ENCODE measurements at places on chromosomes 6 and 20. TPM values are rescaled to one million over a fixed set of nuclear protein-coding genes. Genes with fewer than 3 reads are reported as not detected.

DNA sequence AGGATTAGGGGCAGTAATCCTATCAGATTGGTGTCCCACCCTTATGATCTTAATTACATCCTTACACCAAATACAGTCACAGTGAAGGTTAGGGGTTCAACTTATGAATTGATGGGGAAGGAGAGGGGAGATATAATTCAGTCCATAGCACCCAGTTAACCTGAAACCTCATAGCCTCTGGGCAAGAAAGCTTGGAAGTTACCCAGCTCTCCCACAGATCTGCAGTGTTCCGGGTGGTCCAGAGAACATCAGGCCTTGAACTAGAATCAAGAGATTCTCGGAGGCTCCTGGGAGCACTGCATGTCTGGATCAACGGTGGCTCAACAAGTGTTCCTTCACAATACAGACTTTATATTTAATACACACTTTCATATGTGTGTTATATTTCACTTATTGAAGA is 392.6 kb upstream of the MARCKS start:
- no peak for DNase-seq

GRCh38 chr20:45887346-45887715 is at the start of gene SPATA25:
Gene SPATA25 (minus strand): TSS chr20:45887622. CDS start chr20:45887590, 32 bp downstream.
- no peak for DNase-seq

DNA sequence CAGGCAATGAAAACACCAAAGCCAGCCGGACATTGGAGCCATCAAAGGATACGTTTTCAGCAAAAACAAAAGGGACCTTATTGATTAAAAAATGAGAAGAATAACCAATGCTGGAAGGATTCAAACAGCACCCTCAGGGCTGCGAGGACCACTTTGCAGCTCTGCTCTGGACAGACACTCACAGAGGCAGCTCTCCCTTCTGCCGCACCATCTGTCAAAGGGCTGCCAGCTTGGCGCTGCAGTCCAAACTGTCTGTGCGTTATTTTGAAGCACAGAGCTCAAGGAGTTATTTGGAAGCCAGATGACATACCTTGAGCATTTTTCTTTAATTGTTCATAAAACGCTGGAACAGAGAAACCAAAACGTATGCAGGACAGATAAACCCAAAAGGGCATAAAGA is 85.2 kb downstream of the KIF16B start:
- no peak for DNase-seq

GRCh38 chr6:150711584-150712504 is 112.2 kb downstream of the PLEKHG1 start:
- DNase-seq = no peak

DNA sequence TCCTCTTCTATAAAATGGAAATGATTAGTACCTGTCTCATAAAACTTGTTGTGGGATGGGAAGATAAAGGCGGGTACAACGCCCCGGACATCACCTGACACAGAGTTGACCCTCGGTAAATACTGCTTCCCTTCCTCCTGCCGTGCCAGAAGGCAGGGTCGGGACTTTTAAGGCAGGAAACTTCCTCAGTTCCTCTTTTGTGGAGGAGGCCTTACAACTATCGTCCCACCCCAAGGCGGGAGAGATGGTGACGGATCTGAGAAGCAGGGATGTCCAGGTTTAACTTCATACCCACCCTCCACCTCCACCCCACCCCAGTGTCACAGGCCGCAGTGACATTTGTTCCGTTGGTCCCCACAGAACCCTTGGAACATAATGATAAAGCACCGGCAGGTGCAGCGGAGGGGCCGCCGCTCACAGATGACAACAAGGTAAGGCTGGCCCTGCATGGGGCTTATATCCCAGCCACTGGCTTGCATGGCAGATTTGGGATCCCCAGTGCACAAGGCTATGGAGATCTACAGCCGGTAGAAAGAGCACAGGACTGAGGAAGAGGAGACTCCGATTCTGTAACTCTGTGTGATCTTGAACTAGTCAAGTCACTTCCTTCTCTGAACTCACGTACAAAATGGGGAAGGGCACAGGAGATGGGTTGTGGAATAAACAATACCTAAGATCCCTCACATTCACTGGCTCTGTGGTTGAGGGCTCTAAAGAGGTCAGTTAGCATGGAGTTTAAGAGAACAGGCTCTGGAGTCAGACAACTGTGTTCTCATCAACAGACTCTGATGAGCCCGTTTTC is 764 bp downstream of the DNTTIP1 start:
- DNase-seq = peak; percentile 12

GRCh38 chr6:13589801-13590200 is 15.4 kb downstream of the SIRT5 start:
- DNase-seq = no peak

- DNase-seq = no peak
These were observed 653 bp downstream of the FRMD1 start for GRCh38 chr6:168078175-168078942.

DNA sequence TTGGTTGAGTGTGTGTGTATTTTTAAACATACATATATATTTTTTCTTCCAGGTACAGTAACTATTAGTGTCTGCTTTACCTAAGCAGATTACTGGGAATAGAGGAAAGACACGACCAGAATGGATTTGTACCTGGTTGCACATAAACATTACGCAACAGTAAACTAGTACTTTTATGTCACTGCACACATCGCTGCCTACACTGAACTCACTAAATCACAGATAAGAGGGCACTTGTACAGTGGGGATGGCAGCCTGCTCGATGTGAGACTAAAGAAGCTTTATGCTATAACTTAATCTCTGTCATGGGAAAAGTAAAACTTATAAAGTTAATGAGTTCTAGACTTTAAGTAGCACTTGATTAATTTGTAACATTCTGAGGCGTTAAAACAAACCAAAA is 89.5 kb upstream of the SIM1 start:
- no peak for DNase-seq

GRCh38 chr6:149941583-149942460 is at the start of gene ULBP2:
Gene ULBP2 (plus strand): TSS chr6:149942014. CDS start chr6:149942073, 59 bp downstream.
- peak; percentile 91 for DNase-seq

GRCh38 chr6:107600936-107601335 is 111.0 kb downstream of the SOBP start:
- DNase-seq = no peak

- DNase-seq = peak; percentile 38
These were observed 103.8 kb downstream of the RNASET2 start for GRCh38 chr6:166852451-166852975.

DNA sequence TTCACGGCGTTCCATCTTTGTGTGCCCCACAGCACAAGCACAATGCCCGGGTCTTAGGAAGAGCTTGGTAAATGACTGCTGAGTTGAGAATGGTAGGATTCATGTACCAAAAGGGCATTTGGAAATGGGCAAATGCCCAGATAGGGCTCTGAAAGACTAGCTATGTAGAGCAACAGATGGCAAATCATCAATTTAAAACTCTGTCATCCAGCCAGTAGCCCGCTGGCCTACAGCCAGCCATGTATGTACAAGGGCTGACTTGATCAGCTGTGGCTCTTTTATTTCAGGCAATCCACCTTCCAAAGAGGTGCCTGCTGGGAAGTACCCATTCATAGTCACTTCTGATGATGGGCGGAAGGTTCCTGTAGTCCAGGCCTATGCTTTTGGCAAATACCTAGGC is 35.1 kb downstream of the NT5E start:
- no peak for DNase-seq

DNA sequence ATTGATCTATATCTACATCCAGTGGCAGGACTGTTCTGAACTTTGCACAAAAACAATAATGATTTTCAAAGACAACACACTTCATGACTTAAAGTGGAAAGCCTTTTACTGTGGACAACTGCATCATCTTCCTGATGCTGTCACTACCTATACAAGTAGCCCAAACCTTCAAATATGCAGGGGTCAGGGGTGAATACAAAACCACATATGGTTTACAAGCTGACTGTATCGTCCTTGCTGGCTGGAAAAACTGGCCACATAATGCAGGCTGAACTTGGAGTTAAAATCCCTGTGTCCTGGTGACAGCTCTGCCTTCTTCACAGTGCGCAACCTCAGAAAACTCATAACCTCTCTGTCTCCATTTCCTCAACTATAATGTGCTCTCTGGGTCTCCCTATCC is 128.9 kb downstream of the GMDS start:
- DNase-seq = no peak

GRCh38 chr20:34546751-34547181 is 11.8 kb upstream of the MAP1LC3A start:
- no peak for DNase-seq

- no peak for DNase-seq
These were observed 8.3 kb downstream of the MYL9 start for GRCh38 chr20:36549628-36549941.

DNA sequence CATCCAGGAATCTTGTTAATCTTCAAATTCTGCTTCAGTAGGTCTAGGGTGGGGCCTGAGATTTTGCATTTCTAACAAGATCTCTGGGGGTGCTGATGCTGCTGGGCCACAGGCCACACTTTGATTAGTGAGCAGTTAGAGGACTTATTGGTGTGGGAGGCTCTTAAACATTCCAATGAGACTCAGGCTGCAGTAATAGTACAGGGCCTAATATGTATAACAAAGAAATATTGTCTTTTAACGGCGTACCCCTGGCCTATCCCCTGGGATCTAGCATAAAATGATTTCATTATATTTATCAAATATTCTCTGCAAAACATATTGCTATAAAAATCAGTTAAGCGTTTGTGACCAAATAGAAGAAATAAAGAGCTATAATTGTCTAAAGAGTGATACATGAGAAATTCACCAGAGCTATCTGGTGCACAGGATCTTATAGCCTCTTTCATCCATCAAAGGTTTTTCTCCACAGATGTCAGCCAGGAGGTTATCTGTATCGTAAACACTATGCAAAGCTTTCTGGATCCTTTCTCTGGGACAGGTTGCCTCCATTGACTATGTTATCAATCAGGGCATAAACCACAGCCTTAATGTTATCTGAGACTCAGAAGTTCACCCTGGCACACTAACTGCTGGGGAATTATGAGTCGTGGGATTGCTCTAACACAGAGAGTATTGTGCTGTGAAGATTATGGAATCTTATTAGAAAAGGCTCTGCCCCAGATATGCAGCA is 488.5 kb upstream of the MAP3K7 start:
- no peak for DNase-seq

DNA sequence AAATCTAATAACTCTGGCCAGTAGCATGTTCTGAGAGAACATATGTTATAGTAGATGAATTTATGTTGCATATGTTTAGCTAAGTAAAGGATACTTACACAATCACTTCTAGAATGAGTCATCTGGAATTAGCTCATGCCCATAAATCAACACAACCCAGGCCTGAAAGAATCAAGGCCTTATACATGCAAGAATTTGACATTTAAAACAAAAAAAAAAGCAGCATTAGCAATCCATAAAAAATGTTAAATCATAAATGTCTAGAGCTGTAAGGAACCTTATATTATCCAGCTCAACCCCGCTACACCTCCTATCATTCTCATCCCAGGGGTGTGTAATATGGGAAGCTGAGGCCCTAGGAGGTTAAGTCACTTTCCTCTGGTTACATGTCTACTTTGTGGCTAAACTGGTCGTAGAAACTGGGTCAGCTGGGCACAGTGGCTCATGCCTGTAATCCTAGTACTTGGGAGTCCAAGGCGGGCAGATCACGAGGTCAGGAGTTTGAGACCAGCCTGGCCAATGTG is 105.2 kb upstream of the CARMIL1 start:
- no peak for DNase-seq

- DNase-seq = no peak
These were observed 480.2 kb upstream of the CHD6 start for GRCh38 chr20:42098418-42098817.

GRCh38 chr6:46129291-46129628 is 529 bp upstream of the ENPP4 start:
- no peak for DNase-seq

DNA sequence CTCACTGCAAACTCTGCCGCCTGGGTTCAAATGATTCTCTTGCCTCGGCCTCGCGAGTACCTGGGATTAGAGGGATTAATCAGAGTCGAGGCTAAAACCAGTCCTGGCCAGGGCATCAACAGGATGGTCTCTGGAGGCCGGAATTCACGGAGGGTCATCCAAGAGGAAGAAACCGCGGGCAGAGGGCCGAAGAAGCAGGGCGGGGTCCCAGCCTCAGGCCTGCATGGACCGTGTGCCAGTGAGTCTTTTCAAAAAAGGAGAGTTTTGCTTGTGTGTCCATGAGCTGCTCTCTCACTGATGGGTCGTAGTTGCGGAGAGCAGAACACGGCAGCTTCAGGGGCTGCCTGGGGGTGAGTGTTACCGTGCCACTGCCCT is 295.1 kb upstream of the ZNF337 start:
- DNase-seq = no peak

DNA sequence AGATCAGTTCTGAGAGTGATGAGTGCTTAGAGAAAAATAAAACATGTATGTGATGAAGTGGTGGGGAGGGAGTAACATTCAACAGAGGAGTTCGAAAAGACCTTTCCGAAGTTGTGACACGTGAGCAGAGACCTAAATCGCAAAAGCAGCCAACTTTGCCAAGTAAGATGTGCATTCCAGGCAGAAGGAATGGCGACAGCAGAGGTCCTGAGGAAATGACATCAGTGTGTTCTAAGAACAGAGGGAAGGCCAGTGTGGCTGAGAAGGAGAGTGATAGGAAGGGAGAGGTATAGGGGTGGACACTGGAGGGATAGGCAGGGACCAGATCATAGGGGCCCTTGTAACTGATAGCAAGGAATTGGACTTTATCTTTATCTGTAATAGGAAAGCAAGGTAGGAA is 51.3 kb downstream of the ADAT2 start:
- DNase-seq = no peak

DNA sequence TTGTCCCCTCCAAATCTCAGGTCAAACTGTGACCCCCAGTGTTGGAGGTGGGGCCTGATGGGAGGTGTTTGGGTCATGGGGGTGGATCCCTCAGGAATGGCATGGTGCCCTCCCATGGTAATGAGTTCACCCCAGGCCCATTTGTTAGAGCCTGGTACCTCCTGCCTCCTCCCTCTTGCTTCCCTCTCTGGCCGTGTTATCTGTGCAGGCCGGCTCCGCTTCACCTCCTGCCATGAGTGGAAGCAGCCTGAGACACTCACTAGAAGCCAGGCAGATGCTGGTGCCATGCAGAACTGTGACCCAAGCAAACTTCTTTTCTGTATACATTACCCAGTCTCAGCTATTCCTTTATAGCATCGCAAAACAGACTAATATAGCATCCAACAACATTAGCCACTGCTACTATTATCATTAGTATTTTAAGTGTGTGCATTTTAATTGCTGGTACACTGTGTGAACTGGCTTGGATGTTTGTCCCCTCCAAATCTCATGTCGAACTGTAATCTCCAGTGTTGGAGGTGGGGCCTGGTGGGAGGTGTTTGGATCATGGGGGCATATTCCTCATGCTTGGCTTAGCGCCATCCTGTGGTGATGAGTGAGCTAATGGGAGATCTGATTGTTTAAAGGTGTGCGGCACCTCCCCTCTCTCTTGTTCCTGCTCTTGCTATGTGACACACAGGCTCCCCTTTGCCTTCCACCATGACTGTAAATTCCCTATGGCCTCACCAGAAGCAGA is 12.2 kb upstream of the OSER1 start:
- no peak for DNase-seq

GRCh38 chr20:39670988-39671387 is 708.8 kb downstream of the DHX35 start:
- DNase-seq = no peak

GRCh38 chr20:57654998-57655808 is 35.0 kb upstream of the ZBP1 start:
- DNase-seq = no peak

ETV7 gene
- 2.5 TPM for total RNA-seq

PKIB gene
- 3.1 TPM for total RNA-seq

ZGPAT gene
- 21.9 TPM for total RNA-seq

KIF3B gene
- 39.9 TPM for total RNA-seq

ILRUN gene
- total RNA-seq = 56.2 TPM

DHX16 gene
- 36.7 TPM for total RNA-seq

PPIL6 gene
- 0.09 TPM for total RNA-seq

ULBP1 gene
- 2.7 TPM for total RNA-seq

POU5F1 gene
- total RNA-seq = 0.21 TPM

SLC26A8 gene
- not detected for total RNA-seq

CALHM6 gene
- total RNA-seq = 10.0 TPM

CDSN gene
- total RNA-seq = not detected

PRR18 gene
- total RNA-seq = not detected
